ENCODE measurements at places on chromosomes 7 and 10.

- no peak for DNase-seq
Observed at GRCh38 chr7:81583882-81584533, 185.8 kb downstream of the HGF start.

GRCh38 chr7:134752006-134752760, 27.3 kb upstream of the CALD1 start:
- no peak for DNase-seq

GRCh38 chr7:157521061-157521731, 184.4 kb downstream of the DNAJB6 start:
- no peak for DNase-seq

GRCh38 chr10:18759575-18759974, 100.3 kb downstream of the ARL5B start:
- no peak for DNase-seq

DNA sequence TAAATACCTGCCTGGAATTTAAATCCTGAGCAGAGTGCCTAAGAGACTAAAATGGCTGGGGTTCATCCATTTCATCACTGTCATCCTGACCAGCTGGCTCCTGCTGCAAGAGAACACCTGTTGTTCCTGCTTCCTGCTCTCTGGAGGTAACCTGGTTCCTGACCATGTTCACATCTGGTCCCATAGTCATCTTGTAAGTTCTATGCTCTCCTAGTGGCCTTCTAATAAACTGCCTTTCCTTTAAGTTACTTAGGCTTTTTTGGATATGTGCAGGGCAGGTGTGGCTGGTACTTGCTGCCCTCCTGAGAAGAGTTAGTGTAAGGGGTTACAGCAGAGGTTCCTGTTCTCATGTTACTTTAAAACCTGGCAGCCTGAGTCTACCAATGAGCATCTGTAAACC, 80.0 kb downstream of the NRCAM start:
- DNase-seq: no peak

DNA sequence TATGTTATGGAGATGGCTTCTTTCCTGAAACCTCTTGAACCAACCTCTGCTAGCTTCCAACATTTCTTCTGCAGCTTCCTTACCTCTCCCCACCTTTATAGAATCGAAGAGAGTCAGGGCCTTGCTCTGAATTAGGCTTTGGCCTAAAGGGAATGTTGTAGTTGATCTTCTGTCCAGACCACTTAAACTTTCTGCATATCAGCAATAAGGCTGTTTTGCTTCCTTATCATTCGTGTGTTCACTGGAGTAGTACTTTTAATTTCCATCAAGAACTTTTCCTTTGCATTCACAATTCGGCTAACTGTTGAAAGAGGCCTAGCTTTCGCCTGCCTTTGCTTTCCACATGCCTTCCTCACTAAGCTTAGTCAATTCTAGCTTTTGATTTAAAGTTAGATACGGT, 48.0 kb downstream of the KLHDC10 start:
- DNase-seq: no peak

- DNase-seq: no peak
Observed at GRCh38 chr10:6364893-6365292, 162.2 kb downstream of the PFKFB3 start.

DNA sequence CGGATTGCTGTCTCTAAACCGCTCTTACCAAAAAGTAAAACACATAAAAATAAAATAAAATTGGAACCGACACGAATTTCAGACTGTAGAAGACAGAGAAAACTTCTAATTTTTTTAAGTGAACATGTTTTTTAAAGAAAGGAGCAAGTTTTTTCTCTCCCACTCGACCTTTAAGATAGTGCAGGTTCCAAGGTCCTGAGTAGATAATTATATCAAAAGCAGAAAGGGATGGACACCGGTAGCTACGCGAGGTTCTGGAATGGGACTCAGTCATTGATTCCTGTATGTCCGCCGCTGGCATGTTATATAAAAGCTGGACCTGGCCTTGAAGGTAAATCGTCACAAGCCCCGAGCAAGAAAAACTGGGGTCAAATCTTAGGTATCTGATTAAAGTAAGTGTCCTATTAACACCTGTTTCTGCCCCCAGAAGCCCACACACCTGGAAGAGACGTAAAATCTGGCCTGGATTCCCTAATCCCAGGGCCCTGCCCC, 462 bp upstream of the CISD1 start:
- no peak for DNase-seq

DNA sequence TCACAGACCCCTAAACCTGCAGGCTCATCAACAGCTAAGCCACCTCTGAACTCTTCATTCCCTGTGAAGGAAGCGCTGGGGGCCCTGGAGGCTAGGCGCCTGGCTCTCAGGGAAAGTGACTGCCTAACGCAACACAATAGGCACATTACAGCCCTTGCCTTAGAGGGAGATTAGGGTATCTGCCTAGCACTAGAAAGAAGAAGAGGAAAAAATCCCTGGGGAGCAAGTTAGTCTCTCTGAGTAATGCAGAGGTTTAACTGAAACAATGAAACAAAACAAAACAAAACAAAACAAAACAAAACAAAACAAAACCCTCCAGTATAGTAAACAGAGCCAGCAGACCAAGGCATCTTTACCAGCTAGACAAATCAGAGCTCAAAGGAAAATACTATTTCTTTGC, 2.6 kb downstream of the ZNF777 start:
- no peak for DNase-seq

DNA sequence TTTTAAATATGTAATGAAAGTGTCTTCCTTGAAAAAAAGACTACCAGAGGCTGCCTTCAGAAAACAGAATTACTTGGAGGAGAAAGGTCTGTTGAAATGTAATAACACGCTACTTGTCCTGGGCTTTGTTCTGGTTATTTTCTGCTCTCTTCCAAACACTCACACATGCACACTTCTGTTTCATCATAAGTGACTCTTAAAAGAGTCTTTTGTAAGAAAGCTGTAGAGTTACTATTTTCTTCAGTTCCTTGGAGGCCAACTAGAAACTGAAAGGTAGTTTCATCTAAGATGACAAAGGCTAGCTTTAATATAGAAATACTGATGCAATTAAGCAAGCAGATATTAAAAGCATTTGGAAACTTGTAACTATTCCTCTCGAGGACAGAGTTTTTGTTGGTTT, 39.1 kb downstream of the TASOR2 start:
- DNase-seq: no peak
